SHP77 (cell line): ENCODE measurements at places on chromosomes 6 and 20.

DNA sequence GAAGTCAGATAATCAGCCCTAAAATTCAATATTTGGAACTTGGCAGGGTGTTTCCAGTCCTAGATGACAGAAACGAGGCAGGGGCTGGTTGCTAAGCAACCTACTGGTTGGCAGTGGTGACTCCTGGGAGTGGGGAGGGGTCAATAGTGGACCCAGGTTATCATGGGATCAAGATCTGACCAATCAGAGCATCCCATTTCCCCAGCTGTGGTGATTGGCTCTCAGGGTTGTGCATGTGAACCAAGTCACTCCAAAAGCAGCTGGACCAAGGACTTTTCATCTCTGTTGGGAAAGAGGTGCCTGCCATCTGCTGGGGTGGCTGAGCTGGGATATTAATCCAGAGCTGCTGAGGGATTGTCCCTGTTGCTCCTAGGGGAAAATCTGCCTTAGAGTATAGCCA, 253.4 kb downstream of the PREX1 start:
- no peak for DNase-seq

GRCh38 chr6:100117680-100118079, 123.7 kb upstream of the MCHR2 start:
- DNase-seq, result no peak

DNA sequence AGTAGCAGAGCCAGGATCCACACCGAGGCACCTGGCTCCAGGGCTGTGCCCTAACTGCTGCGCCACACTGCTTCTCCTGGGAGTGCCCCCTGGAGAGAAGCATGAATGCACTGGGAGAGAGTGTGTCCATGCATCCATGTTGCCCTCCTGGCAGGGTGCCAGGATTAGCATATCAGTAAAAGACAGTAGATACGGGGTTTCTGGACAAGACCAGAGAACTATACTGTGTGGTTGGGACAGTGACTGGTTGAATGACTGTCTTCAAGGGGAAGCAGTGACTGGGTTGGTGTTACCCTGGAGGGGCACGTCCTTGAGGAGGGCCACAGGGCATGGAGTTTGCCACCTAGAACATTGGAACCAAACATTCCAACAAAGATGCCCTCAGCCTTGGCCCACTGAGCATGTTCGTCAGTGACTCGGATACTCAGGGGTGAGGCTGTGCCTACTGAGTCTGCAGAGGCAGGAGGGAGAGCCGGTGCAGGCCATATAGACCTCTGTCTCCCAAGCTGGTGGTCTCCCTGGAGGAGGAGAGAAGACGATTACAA, 288.8 kb downstream of the CDC5L start:
- DNase-seq, result no peak

DNA sequence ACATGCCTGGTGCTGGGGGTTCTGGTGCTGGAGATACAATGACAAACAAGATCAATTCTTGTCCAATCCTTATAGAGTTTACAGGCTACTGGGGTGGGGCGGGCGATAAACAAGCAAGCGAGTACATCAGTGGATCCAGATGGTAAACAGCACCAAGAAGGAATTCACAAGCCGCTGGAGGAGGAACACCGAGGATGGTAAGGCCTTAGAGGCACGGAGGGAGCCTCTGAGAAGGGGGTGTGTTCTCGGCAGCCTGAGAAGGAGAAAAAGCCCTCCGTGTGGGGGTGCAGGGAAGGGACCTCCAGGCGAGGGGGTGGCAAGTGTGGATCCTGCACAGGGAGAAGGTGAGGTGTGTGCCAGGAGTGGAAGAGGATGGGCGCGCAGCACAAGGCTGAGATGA, 276.5 kb upstream of the FOXQ1 start:
- no peak for DNase-seq

GRCh38 chr6:149075616-149076354, 241.7 kb upstream of the TAB2 start:
- DNase-seq, result no peak

DNA sequence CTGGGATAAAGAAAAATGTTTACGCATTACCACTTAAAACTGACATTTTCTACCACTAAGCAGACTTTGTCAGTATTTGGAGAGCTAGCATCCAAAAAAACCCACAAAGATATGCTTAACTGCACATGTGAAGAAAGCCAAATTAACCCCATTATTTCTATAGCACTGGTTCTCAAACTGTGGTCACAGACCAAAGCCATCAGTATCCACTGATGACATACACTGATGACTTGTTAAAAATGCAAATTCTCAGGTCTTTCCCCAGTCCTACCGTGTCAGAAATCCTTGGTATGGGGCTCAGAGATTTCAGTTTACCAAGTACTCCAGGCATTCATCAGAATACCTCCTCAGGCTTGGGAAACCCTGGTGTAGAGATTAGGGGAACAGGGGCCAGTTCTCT, 230.2 kb downstream of the PTPRK start:
- DNase-seq, result no peak
